ENCODE measurements at places on chromosomes 6 and 20. TPM values are rescaled to one million over a fixed set of nuclear protein-coding genes. Genes with fewer than 3 reads are reported as not detected.
A peak's percentile ranks its signal among the peaks of the same experiment; 100 is the strongest.

DNA sequence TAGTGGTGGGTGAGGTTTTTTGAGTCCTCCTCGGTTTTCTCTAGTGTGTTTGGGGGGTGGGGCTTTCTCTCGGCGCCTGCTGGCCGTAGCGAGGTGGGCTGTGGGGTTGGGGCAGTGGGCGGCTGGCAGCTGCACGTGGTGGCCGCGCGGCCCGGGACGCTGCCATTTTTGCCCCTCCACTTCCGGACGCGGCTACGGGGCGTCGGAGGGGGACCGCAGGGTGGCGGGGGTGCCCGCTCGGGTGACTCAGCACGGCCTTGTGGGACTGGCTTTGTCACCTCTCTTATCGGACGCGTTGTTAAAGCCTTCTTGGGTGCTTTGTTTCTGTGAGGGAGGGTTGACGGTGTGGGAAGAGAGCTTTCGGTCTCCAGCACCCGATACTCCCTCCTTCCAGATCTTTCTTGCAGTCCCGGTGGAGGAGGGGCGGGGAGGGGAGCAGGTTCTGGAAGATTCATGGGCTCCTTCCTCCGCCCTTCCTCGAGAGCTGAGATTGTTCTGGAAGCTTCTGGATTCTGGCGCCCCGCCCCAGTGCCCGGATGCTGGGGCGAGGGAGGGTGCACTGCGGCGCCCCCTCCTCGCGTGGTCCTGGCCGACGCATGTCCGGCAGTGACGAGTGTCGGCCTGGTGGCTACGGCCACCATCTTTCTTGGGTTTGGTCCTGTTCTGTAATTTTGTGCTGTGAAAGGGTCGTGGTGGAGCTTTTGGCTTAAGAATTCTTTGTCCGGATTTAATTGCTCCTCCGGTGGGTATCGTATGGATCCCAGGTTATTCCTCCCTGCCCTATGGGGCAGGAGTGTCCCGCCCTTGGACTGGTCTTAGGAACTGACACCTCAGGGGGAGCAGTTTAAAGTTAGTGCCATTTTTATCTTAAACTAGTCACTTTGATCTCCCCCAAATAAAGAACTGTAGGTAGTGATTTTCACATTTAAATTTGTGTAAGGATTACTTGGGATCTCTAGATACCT is 719 bp downstream of the HSP90AB1 start:
- H3K36me3 ChIP-seq, result peaks cover 3% of the 10 kb centered on the region
- peak overlapping the region; percentile 97 for H3K4me3 ChIP-seq
- peak; percentile 89 for DNase-seq
- no peaks in the 10 kb centered on the region for H3K27me3 ChIP-seq
- H3K4me1 ChIP-seq, result no peaks in the 10 kb centered on the region

DNA sequence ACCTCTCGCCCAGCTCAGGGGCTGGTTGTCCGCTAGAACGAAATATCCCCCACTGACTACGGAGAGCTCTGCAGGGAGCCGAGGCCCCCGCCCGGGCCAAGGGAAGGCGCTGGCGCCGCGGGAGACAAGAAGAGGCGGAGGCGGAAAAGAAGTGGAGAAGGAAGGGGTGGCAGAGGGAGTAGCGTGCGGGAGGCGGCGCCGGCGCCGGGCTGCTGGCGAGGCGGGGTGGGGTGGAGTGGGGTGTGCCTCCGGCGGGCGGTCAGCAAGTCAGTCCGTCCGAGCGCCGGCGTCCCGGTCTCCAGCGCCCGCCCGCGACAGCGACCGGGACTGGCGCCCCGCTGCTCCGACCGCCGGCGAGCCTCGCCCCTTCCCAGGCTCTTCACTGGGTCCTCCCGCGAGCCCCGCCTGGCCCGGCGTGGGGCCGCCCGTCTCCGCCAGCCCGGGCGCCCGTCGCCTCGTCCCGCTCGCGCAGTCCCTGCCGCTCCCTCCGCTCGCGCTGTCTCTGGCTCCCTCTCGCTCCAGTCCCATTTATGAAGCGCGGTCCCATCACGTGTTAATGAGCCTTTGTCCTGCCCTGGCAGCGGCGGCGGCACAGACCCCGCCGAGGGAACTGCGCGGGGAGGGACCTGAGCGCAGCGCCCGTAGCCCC is at the start of gene CNR1:
CNR1 (minus strand) TSS at position 504 of the 649 bp plus-strand sequence. CDS start 21,073 bp downstream, outside the sequence.
- no peaks in the 10 kb centered on the region for H3K27me3 ChIP-seq
- H3K4me1 ChIP-seq, result no peaks in the 10 kb centered on the region
- H3K4me3 ChIP-seq, result peak within 1 kb of the TSS; percentile 68
- no peak within 1 kb of the TSS for H3K27ac ChIP-seq

DNA sequence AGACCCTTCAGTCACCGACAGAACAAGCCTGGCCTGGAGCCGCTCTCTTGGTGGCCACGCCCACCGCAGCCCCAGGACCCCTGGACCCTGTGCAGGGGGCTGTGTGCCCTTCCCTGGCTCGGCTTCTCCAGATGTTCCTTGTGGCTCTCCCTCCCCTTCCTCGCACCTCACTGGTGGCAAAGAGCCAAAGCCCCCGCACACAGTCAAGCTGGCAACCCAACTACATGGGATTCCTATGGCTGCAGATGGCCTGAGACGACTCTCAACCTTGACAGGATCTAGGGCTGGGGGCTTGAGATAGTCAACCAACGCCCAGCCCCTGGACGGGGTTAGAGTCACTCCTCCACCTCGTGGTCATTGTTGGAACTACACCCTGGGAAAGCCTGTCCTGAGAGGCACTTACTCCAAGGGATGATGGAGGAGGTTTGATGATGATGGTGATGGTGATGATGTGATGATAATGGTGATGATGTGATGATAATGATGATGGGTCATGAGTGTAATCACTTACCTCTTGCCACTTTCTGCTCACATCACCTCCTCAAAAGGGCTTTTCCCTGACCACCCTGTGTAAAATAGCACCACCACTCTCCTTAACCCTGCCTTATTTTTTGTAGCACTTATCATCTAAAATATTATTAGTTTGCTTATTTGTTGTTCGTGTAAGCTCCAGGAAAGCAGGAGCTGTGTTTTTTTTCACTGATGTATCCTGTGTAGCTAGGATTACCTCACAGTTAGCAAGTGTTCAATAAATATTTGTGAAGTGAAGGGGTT is 278.4 kb downstream of the LRFN2 start:
- H3K4me3 ChIP-seq, result no peak overlapping the region
- H3K36me3 ChIP-seq, result no peaks in the 10 kb centered on the region
- H3K4me1 ChIP-seq, result no peaks in the 10 kb centered on the region
- DNase-seq, result peak; percentile 43
- H3K27me3 ChIP-seq, result no peaks in the 10 kb centered on the region

- no peaks in the 10 kb centered on the region for H3K27me3 ChIP-seq
- H3K27ac ChIP-seq, result no peak overlapping the region
- H3K4me3 ChIP-seq, result no peak overlapping the region
- no peaks in the 10 kb centered on the region for H3K4me1 ChIP-seq
Measured at GRCh38 chr6:125863023-125863422, 72.3 kb downstream of the NCOA7 start.

DNA sequence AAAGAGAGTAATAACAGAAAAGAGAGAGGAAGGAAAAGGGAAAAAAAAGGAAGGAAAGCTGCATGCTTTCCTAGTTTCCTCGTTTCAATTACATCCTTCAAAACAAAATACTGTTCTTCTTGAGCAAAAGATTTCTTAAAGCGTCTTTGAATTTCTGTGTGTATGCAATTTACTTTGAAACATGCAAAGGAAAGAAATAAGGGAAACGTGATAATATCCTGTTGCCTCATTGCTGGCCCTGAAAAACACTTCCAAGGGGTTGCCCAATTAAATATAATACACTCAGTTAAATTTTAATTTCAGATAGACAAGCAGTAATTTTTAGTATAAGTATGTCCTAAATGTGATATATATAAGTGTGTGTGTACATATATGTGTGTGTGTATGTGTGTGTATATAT is 51.2 kb upstream of the TPD52L1 start:
- DNase-seq, result no peak
- H3K36me3 ChIP-seq, result no peaks in the 10 kb centered on the region
- no peaks in the 10 kb centered on the region for H3K27me3 ChIP-seq

The APCDD1L gene
- polyA plus RNA-seq, result 2.4 TPM

The WFDC2 gene
- 0.56 TPM for polyA plus RNA-seq

The KCNG1 gene
- polyA plus RNA-seq, result not detected

The PRDM13 gene
- not detected for polyA plus RNA-seq
